Activated CD4-positive, alpha-beta T cell treated with anti-CD3 and anti-CD28 coated beads, Interleukin-2, amount 50 U/mL, for 16 hours (primary cell): ENCODE measurements at places on chromosomes 12 and 14.
A peak's percentile ranks its signal among the peaks of the same experiment; 100 is the strongest.

DNA sequence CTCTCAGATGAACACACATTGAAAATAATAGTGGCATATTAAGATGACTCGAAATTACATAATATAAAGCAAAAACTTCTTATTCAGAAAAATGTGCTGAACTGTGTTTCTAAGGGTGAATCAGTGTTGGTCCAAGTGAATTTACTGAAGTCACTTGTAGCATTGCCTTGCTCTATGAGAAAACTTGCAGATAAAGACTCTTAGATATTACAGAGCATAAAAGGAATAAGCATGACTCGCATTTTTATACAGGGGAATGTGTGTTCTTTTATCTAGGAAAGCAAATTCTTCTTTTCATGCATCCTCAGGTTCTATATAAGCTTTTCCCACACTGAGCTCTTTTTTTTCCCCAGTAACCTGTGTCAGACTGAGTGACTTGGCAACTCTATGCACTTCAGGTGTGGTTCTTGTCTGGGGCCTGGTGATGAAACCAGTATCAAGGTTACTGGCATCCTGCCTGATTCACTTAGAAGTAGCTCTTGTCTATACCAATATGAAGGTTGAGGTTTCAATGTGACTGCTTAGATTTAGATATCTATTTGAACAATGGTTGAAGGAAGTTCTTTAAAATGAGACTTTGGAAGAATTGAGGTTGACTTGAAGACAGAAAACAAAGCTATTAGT lies 76.1 kb downstream of the OTOGL start:
- DNase-seq, result peak; percentile 34

DNA sequence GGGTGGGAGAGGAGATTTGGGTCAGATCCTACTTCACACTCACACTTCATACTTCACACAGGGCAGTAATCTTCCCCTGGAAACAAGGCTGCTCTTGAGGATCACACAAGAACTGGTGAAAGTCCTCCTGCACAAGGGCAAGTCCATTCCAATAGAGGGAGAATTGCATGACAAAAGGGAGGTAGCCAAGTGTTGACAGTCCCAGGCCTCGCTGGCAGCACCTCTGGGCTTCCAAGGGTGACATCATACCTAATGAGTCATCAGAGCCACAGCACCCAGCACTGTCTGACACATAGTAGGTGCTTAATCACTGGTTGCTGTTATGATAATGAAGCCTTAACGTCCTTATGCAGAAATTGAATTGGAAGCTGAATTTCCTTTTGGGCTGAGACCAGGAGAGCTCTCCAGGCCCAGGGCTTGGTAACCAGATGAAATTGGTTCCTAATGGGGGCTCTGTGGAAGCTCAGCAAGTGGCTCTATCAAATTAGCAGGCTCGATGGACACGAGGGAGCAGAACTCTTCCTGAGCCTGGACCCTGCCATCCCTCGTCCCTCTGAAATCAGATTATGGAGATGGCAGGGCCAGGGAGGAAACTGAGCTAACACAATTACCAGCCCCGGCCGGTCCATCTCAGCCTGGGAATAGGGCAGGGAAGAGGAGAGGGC lies 58.8 kb upstream of the ACTN1 start:
- DNase-seq, result no peak

DNA sequence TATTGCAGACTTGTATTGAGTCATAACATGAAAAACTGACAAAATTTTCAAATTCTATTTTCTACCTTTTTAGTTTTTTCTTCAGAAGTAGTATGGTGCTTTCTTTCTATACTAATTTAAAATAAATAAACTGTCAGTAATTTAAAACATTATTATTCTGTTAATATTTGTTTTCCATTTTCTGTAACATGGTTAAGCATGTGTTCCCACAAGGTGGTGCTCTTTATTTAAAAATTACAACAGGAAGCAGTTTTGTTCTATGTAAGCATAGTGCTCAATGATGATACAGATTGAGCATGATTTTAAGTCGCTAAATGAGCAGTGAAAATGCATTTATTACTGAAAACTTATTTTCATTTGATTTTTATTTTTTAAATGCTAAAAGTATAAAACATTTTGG lies 114.6 kb downstream of the PPFIA2 start:
- peak; percentile 21 for DNase-seq

- DNase-seq, result no peak
Observed at GRCh38 chr12:67523538-67523937, 125.0 kb upstream of the DYRK2 start.

- DNase-seq, result no peak
Observed at GRCh38 chr14:101927859-101928258, 36.5 kb upstream of the DYNC1H1 start.

DNA sequence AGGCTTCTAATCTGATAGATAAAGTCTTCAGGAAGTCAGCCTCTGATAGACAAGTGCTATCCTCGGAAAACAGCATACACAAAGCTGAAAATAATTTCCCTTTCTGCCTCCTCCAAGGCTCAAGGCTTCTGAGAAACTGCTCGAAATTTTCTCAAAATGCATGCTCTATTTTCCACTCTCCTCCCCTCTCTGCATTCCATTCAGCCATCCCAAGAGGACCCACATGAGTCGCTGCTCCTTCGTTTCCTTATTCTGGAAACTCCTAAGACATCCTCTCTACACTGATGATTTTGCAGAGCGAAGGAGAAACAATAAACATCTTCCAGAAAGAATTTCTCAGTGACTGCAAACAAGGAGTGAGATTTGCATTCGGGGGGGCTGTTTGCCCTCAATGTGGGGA lies 92.2 kb upstream of the SFSWAP start:
- DNase-seq, result no peak

DNA sequence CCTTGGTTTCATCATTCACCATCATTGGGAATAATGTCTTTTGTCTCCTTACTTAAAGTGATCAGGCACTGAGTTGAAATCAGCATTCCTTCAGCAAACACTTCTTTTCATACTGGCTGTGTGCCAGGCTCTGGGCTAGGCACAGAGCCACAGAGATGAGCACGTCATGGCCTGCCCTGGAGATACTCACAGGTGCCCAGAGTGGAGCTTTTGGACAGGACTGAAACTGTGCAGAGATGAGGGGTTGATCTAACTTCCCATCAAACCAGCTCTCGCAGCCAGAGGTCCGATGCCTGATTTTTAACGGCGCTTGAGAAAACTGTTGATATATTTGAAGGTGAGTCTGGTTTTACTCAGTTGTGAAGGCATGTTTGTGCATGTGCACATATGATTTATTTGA lies 43.1 kb downstream of the CACNA1C start:
- DNase-seq, result no peak

DNA sequence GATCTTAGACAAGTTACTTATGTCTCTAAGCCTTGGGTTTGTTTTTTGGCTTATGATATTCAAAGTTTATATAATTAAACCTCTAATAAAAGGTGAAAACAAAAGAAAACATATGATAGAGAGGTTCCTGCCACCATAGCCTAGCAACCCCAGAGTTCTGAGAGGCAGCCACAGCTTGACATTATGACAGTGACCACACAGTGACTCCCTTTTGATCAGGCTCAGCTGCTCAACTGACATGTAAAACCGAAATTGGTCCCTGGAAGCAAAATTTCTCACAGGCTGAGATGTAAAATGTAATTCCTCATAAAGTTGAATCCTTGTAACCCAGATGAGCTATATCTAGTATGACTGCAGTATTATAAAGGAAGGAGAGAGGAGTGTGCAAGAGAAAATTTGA lies 108.5 kb downstream of the GCH1 start:
- DNase-seq, result no peak

- DNase-seq, result no peak
Observed at GRCh38 chr14:73888460-73888725, 1.7 kb downstream of the ZNF410 start.

DNA sequence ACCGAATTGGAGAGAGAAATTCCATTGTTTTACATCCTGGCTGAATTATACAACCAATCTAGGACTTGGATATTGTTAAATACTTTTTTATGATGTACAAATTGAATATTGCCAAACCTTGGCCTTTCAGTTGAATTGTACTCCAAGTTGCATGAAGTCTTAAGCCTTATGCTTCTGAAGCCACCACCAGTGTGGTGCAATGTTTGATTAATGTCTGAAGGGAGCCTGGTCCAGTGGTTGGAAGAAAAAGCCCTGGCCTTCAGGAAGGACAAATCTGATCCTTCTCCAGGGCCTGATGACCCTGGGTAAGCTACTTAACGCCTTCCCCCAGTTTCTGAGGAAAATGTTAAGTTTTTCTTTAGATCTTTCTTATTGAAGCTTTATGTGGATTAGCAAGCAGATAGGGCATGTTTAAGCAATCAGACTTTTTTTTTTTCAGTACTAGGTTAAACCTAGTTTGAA lies 72.0 kb downstream of the PAPOLA start:
- DNase-seq, result no peak

- no peak for DNase-seq
Observed at GRCh38 chr12:57046086-57046791, 3.7 kb downstream of the MYO1A start.

- DNase-seq, result no peak
Observed at GRCh38 chr12:63897931-63898330, 53.4 kb downstream of the SRGAP1 start.

DNA sequence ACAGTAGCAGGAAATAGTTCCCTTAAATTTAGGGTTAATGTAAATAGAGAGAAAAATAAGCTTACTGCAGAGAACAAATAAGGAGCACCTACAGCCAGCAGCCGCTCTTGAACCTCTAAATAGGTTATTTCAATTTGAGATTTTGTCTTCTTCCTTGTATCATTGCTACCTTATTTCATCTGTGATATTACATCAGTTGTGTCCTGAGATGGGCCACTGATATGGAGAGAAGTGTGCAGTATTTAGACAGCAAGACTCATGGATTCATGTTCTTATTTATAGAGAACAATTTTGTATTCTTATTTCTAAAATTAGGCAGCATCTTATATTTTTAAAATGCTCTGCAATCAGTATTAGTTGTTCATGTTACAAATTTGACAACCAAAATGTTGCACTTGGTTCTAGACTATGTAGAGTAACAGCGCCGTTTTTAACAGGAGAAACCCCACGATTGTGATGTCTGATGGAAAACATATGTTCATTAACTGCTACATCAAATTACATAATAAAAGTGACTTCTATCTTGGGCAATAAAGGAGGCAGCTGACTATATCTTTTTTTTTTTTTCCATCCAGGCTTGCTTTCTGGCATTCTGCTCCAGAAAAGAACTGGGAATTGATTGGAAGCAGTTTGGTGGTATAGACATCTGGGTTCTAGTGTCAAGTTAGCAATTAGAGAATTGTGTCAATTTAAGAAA lies 117.9 kb downstream of the CAND1 start:
- no peak for DNase-seq

DNA sequence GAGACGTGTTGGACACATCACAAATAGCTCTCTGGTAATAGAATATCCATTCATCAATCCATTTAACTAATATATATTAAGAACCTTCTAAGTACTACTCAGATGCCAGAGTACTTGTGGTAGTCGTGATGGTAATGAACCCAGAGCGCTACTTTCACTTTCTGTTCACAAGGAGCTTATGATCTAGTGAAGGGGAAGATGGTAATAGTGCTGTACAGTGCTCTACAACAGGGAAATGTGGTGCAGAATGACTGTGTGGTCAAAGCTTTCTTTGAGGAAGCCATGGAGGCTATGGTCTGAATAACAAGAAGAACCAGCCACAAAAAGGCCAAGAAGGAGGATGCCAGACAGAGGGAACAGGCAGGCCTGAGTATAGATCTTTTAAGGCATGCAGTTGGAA lies 212.0 kb downstream of the PTPRO start:
- peak; percentile 55 for DNase-seq

GRCh38 chr14:21455592-21455911 lies 371 bp downstream of the CHD8 start:
- DNase-seq, result no peak

DNA sequence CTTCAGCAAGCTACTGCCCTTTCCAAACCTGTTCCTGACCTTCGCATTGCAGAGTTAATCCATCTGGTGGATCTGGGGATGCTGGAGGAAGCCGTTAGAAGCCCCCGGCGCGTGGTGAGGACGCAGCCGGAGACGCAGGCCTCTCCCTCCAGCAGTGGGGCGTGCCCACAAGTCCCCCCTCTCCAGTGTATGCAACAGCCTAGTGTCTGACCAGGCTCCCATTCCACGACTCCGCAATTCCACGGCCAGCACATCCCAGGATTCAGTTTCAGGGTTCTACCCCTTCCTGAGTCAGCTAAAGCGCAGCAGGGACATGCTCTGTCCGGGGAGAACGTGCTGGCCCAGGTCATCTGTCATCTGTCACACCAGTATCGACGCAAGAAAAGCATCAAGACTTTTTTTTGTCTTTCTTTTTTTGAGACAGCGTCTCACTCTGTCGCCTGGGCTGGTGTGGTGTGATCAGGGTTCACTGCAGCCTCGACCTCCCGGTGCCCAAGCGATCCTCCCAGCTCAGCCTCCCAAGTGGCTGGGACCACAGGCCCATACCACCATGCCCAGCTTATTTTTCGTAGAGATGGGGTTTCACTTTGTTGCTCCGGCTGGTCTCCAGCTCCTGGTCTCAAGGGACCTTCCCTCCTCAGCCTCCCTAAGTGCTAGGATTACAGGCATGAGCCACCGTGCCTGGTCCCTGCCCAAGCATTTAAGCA lies 8.0 kb upstream of the DYNC1H1 start:
- DNase-seq, result no peak

- no peak for DNase-seq
Observed at GRCh38 chr12:19285793-19286448, 153.4 kb upstream of the AEBP2 start.

DNA sequence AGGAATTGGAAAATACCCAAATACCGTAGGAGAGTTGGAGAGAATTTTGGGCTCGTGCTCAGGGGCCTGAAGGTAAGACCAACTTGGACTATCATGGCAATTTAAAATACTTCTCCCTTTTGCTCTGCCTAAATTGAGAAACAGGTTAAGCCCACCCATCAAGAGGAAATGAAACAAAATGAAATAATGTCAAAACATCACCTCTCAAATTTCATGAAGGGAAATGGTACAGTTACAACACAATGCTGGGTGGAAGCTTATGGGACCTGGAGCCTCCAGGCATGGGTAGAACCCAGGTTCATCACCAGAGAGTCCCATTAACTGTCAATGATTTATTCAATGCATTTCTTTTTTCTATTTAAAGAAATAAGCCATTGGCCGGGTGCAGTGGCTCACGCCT lies 33.7 kb downstream of the FOS start:
- no peak for DNase-seq

GRCh38 chr12:117011988-117012805 lies 87.0 kb downstream of the TESC start:
- no peak for DNase-seq

GRCh38 chr12:15209782-15210181 lies 11.4 kb downstream of the RERG start:
- DNase-seq, result no peak

- no peak for DNase-seq
Observed at GRCh38 chr14:57078054-57078453, 190.7 kb downstream of the EXOC5 start.

GRCh38 chr14:38158468-38158867 lies 49.2 kb upstream of the SSTR1 start:
- no peak for DNase-seq

- DNase-seq, result peak; percentile 57
Observed at GRCh38 chr12:10190558-10191388, 11.9 kb downstream of the TMEM52B start.

DNA sequence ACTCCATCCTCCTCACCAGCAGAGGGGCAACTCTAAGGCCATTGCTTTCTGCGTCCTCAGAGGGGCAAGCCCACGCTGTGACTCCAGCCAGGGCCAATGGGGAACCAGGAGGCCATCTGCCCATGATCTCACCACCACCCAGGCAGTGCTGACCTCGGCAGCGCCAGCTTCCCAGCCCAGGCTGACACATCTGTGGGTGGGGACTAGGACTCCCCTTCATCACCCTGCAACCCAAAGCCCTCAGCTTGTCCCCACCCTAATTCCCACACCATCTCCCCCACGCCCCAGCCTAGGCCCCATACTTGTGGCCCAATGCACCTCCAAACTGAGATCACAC lies 58.6 kb downstream of the VWF start:
- DNase-seq, result no peak
